BE2C (cell line): ENCODE measurements at places on chromosomes 7 and 10.

- DNase-seq = no peak
These were observed 449 bp downstream of the NUDT5 start for GRCh38 chr10:12195281-12195602.

- DNase-seq = no peak
These were observed 74.3 kb upstream of the ASAH2 start for GRCh38 chr10:50325449-50326171.

DNA sequence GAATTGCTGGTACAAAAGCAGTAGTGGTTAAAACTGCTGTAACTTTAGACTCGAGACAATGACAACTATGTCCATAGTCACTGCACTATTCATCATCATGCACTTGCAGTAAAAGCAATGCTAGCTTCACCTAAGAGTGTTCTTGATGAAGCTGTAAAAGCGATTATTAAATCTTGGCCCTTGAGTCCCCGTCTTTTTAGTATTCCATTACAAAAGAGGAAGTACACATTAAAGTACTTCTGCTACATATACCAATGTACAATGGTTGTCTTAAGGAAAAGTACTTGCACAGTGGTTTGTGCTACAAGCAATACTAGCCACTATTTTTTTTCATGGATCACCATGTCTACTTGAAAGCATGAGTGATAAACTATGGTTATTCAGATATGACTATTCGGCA is 78.3 kb downstream of the ATAD1 start:
- no peak for DNase-seq

DNA sequence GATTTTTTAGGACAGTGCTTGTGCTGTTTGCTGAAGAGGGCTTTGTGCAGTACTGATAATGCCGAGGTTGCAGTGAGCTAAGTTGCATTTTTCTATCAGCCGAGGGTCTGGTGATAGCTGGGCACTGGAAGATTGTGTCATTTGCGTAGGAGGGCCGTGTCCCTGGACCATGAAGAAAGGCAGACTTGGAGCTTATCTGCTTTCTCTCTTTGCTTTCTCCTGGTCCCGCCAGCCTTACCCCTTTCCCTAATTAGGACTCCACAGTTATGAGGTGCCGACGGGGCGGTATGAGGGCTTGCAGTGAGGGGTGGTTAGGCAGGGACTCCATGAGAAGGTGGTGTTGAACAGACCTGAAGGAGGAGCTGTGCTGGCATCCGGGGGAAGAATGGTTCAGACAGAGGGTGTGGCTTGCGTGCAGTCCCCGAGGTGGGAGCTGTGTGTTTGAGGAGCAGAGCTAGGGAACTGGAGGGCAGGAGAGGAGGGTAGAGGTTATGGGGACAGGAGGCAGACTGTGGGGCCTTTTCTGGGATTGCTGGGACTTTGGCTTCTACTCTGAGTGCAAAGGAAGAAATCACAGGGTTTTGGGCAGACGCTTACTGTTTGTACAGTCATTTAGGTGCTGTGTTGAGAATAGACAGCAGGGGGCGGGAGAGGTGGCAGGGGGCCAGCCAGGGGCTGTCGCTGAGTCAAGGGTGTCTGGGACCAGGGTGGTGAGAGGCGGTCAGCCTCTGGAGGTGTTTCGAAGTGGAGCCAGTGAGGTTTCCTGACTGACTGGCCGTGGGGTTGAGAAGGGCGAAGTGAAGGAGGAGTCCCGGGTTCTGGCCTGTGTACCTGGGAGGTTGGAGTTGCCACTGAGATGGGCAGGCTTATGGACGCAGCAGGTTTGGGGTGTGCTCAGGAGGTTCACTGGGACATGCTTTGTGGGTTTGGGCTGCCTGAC is 43.4 kb downstream of the PRF1 start:
- peak; percentile 79 for DNase-seq

DNA sequence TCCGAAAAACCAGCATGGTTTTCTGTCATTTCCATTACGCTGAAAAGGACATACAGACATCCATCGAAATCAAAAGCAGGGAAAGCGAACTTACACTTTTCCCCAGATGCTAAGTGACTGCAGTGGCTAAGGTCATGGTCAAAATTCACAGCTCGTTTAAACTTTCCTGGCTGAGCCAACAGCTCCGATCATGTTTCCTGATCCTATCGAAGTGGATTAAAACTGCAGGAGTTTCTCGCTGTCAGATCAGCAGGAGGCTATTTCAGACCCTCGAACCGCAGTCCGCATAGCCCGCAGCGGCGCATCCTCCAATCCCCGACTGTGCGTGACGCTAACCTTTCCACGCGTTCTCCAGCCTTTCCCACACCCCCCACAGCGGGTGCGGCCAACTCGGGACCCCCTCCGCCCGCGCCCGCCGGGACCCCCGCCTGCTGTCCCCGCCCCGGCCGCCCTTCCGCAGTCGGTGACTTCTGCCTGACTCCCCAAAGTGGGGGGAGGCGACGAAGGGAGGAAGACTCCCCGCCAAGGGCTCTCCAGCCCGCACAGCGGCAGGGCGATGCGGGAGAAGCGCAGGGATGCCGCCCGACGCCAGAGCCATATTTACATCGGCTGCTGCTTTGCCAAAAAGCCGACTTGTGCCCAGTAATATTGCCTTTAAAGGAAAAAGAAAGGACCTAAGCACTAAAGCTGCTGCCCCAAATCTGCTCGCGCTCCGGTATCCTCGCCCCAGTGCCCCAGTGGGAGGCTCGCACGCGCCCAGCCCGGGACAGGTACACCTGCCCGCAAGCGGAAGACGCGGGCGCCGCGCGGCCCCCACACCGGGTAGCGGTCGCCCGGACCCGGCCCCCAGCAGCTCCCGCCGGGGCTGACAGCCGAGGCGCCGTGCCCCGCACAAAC is 1.2 kb downstream of the PIP4K2A start:
- DNase-seq = peak; percentile 28

- DNase-seq = no peak
These were observed 416.1 kb downstream of the DNAJB6 start for GRCh38 chr7:157752832-157753291.

GRCh38 chr10:129279446-129280154 is 187.4 kb upstream of the MGMT start:
- no peak for DNase-seq

GRCh38 chr10:132273304-132273944 is 34.3 kb downstream of the STK32C start:
- no peak for DNase-seq

DNA sequence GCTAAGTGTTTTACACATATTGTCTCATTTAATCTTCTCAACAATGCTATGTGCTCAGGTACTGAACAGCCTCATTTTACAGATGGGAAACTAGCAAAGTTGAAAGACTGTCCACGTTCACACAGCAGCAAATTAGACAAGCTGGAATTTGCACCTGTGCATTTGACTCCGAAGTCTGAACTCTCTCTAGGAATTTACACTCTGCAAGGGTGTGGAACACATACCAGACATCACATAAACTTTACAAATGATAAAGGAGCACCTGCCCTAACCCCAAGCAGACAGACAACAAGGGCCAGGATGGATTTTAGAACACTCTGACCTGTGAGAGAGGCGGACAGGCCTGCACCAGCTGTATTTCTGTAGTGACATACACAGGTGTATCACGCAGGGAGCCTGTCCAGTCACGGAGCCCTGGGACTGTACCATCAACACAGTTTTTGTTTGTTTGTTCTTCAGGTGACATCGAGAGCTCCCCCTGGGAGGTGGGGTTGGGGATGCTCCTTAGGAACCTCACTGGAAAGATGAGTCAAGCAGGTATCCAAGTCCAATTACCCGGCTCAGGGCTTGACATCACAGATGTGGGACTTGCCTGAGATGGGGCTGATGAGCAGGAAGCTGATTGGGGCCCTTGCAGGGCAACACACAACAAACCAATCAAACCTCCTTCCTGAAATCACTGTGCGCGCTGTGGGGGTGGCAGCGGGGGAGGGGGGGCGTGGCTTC is 31.0 kb downstream of the MKI67 start:
- DNase-seq = no peak

GRCh38 chr10:126867567-126868365 is 37.5 kb upstream of the DOCK1 start:
- DNase-seq = no peak

DNA sequence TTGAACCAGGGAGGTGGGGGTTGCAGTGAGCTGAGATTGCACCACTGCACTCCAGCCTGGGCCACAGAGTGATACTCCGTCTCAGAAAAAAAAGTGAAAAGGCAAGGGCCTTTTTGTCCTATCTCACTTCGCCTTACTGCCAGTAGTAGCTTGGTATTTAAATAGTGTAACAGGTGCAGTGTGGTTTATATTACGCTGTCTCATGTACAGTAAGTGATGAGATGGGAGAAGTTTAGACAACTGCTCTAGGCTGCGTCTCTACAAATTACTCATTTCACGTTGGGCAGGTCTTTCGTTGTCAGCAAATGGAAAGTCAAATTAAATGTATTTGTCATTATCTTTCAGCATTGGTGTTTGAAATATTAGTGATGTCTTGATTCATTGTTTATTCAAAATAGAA is 15.5 kb upstream of the PFKFB3 start:
- DNase-seq = no peak

DNA sequence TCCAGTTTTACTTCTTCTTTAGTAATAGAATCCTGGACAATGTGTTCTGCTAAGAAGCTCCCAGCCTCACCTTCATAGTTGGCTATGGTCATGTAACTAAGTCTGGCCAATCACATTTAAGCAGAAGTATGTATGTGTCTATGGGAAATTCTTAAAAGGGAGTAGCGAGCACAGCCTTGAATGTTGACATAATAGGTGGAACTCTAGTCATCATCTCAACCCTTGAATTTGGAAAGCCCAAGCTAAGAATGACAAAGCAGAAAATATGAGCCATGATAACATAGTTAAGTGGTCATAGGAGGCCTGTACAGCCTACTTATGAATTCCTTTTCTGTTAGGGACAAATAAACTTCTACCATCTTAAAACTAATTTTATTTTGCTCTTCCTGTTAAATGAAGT is 134.1 kb downstream of the MAGI2 start:
- DNase-seq = no peak

DNA sequence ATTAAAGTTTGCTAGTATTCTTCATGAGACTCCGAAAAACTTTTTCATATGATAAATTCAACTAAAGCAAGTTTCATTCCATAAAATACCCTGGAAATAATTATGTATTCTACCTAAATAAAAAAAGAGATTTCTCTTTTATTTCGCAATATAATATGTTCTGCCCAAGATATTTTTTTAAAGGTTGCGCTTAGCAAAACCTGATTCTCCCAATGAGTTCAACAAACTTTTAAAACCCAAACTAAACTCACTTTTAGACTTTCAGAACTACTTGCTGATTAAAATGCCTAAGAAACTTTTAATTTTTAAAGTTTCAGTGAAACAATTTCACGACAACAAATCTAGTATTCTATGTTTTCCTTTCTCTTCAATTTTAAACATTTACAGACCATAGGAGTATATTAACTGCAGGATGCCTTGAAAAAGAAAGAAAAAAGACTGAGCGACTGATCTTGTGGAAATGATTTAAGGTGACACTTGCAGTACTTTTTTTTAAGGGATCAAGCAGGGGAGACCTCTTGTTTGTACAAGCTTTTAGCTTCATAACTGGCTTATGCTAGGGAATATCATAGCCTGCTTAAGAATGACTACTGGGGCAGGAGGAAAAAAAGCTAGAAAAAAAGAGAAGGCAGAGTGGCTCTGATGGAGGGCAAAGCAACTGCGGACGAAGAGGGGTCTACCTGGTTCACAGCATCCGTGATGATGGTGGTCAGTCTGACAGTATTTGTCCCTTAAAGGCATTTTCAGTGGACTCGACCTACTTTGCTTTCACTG is 1.5 kb downstream of the ZNF800 start:
- DNase-seq = no peak

DNA sequence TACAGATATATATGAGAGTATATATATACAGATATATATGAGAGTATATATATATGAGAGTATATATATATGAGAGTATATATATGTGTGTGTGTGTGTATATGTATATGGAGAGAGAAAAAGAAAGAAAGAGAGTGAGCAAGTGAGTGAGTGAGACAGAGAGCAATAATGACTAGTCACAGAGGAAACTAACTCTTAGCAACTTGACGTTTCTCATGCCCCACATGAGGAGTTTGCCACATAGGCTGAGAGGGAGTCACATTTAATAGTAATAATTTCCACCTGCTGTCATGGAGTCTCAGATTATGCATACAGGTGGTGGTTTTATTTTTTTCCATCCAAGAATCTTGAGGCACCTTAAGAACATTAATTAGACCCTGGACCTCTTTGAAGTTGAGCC is 199.9 kb downstream of the GATA3 start:
- DNase-seq = no peak

DNA sequence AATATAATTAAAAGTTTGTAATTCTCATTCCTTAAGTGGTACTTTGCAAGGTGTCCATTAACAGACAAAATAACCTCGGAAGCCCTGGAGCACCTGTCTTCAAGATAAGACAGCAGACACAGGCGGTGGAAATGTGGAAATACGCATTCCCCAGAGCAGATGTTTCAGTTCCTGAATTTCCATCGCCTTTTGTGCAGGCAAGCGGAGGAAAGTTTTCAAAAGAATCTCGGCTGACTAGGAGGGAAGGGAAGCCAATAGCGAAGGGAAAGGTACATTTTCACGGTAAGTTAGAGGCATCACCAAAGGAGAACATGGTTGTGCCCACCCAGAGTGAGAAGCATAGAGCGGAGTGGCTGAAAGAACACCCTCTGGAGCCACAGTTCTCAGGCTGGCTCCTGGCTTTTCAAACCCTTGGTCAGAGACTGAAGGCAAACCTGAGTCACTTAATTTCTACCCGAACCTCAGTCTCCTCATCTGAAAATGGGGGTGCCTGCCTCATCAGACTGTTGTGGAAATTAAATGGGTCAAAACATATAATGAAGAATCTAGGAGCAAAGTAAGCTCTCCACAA is 13.6 kb downstream of the CPA1 start:
- no peak for DNase-seq

DNA sequence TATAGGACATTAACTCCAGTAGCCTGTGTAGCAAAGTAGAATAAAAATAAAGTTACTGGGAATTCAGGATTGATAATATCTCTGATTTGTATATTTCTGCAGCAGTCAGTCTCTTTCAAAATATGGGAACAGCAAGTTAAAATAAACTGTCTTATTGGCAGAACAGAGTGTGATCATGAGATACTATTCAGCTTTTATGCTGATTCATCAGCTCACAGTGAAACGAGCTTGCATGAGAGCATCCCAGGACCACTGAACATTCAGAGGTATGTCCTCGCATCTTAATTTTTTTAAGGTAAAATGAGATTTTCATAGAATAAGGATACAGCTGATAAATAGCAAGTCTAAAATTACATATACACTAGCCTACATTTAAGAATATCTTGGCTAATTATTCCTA is 282.5 kb upstream of the MYO3A start:
- no peak for DNase-seq

DNA sequence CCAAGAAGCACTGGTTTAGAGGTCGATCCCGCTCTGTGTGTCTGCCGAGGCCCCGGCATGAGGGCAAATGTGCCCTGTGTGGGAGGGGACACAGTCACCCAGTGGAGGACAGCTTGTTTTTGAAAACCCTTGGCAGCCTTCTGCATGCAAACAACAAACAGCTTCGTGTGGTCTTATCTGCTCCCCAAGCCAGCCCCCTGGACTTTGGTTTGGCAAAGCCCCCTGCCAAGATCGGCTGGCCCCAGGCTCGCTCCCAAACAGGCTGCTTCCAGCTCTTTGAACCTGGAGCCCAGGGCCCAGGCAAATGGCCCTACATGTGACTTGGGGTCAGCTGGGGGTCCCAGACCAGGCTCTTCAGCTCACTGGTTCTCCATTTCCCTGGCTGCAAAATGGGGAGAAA is 2.9 kb downstream of the ELN start:
- DNase-seq = no peak

- peak; percentile 52 for DNase-seq
These were observed 649 bp downstream of the ACTR3B start for GRCh38 chr7:152759949-152760853.

GRCh38 chr10:78160591-78160990 is 126.9 kb downstream of the RPS24 start:
- DNase-seq = no peak

GRCh38 chr7:78912781-78913180 is 540.7 kb downstream of the MAGI2 start:
- DNase-seq = no peak
